Activated naive CD4-positive, alpha-beta T cell treated with anti-CD3 and anti-CD28 coated beads, Interleukin-2, amount 50 U/mL, for 72 hours (primary cell): ENCODE measurements at places on chromosomes 12 and 14. TPM values are rescaled to one million over a fixed set of nuclear protein-coding genes. Genes with fewer than 3 reads are reported as not detected.

- no peak for DNase-seq
Observed at GRCh38 chr14:93003945-93004698, 81.2 kb downstream of the CHGA start.

The PGF gene
- not detected for total RNA-seq

- DNase-seq: no peak
Observed at GRCh38 chr14:51507906-51508511, 143.7 kb upstream of the FRMD6 start.

DNA sequence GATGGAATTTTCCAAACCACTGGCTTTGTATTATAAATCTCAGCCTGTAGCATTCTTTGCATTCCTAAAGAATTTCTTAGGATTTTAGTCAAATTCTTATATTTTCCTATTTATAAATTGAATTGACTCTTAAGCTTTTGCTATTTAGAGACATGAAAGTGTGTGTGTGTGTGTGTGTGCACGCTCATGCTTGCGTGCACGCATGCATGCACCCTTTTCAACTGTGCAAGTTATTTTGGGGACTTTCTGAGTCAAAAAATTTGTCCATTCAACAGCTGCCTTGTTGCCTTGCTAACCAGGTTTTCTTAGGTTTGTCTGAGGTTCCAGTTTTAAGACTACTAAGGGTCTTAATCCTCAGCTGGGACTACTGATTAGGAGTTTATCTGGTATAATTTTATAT, 42.6 kb downstream of the GPATCH2L start:
- DNase-seq: no peak

- DNase-seq: no peak
Observed at GRCh38 chr14:102857444-102857843, 65.0 kb upstream of the AMN start.

- DNase-seq: no peak
Observed at GRCh38 chr14:90446405-90446804, 49.6 kb downstream of the CALM1 start.

- DNase-seq: no peak
Observed at GRCh38 chr14:68943107-68943506, 36.0 kb downstream of the ACTN1 start.

DNA sequence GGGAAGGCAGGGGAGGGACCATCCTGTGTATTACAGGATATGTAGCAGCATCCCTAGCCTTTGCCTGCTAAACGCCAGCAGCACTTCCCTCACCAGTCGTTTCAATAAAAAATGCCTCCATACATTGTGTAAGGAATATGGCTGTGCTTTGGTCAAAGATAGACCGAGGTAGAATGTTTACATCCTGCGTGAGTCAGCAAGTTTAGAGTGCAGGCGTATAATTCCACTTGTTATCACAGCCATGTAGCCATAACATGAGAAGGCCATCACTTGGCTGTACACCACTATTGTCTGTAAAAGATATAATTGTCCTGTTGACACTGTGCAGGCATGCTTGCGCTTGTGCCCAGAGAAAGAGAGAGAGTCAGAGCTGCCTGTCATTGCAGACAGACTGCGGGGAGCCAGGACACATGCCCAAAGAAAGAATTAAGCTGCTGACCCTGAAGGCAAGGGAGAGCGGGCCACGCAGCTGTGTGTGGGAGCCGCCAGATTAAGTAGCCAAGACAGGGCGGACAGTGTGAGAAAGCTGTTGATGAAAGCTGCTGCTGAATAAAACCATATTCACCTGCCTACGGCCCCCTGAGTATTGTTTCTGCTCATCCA, 68.4 kb downstream of the CRACR2A start:
- no peak for DNase-seq

The EVL gene
- total RNA-seq: 426 TPM

- no peak for DNase-seq
Observed at GRCh38 chr12:128245121-128245520, 21.8 kb upstream of the TMEM132C start.

DNA sequence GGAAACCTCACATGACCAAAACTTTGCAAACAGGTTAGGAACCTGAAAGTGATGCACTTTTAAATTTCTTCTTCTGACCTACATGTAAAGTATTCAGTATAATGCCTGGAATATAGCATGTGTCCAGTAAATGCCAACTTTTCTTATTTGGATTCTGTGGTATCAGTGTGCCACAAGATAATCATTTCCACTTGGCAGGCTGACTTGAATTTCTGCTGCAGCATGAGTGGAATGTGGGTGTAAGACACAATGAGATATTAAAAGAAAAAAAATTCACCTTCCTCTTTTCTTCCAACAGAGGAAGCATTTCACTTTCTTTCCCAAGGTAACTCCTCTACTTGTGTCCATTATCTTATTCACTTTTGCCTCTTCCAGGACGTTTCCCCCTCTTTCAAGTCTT, 141.9 kb upstream of the PRKD1 start:
- no peak for DNase-seq

GRCh38 chr12:131913666-131914065, 15.4 kb upstream of the PUS1 start:
- no peak for DNase-seq
